ENCODE measurements at places on chromosomes 12 and 14.

DNA sequence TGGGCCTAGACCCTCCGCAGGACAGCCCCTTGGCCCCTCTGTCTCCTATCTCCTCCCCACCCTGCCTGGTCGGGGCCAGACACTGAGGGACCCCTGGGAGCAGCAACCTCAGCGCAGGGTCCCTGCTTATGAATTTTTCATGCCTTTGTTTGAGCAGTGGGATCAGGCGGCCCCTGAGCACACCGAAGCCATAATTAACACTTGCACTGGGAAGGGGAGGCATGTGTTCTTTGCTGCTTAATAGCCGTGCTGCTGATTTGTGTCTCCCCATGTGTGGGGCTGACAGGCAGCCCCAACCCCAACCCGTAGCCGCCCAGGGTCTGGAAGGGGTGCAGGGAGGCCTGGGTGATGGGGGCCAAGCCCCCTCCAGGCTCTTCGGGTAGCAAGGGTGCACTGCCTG is 52.7 kb downstream of the FBRSL1 start:
- DNase-seq = peak; percentile 27

- DNase-seq = peak; percentile 99
Observed at GRCh38 chr14:94145902-94146527, 16.6 kb upstream of the IFI27L2 start.

DNA sequence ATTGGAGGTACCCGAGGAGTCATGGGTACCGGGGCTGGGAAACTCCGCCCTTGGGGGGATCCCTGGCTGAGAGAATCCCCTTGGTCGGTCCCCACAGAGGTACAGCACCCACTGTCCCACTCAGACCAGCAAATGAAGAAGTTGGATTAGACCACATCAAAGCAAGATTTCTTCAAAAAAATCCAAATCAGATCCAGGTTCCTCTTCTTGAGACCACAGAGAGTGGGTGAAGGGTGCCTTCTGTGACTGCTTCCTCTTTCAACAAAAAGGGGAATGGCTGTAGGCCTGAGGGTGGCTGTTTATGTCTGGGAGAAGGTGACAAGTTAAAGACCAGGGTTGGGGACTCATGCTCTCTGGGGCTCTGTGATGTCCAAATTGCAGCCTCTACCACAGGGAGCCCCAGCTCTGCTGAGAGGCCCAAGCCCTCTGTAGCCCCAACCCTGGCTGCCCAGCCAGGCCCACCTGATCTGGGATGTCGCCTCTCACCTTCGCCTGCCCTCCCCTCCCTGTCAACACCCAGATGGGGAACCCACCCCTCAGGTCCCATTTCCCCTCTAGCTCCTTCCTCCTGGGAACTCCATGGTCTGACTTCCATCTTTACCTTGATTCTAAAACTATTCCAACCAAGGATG is 50.9 kb downstream of the ZFP36L1 start:
- DNase-seq = no peak

- DNase-seq = peak; percentile 12
Observed at GRCh38 chr12:43167691-43168090, 384.3 kb downstream of the ADAMTS20 start.

- DNase-seq = no peak
Observed at GRCh38 chr14:43249591-43249990, 1257.5 kb downstream of the FSCB start.
